ENCODE measurements at places on chromosomes 3 and 15. TPM values are rescaled to one million over a fixed set of nuclear protein-coding genes. Genes with fewer than 3 reads are reported as not detected.

The GNAT1 gene
- 0.48 TPM for total RNA-seq

The RCCD1 gene
- 36.3 TPM for total RNA-seq

The ARGFX gene
- not detected for total RNA-seq

The NANOGP8 gene
- not detected for total RNA-seq

The PP2D1 gene
- not detected for total RNA-seq

The MAP3K13 gene
- 12.5 TPM for total RNA-seq

The NEK10 gene
- total RNA-seq, result 0.64 TPM

The RGMA gene
- total RNA-seq, result 0.21 TPM

The MYD88 gene
- 24.3 TPM for total RNA-seq

The BLM gene
- total RNA-seq, result 14.7 TPM

The BOC gene
- total RNA-seq, result 5.3 TPM

The RHCG gene
- total RNA-seq, result 41.0 TPM

The CKMT1B gene
- 4.3 TPM for total RNA-seq

The GOLGA6L7 gene
- total RNA-seq, result not detected

The LXN gene
- total RNA-seq, result 52.3 TPM

The PLCH1 gene
- 0.83 TPM for total RNA-seq

The ATP2B2 gene
- 0.13 TPM for total RNA-seq

The HHLA2 gene
- 0.10 TPM for total RNA-seq

The FBXO22 gene
- total RNA-seq, result 76.5 TPM

The TLR9 gene
- total RNA-seq, result not detected

The DUOX2 gene
- total RNA-seq, result 0.04 TPM

The NCEH1 gene
- total RNA-seq, result 39.2 TPM

The KIF15 gene
- total RNA-seq, result 11.4 TPM

The DNAH12 gene
- 0.18 TPM for total RNA-seq

The SEMA6D gene
- not detected for total RNA-seq
